ENCODE measurements at places on chromosomes 6 and 20.

DNA sequence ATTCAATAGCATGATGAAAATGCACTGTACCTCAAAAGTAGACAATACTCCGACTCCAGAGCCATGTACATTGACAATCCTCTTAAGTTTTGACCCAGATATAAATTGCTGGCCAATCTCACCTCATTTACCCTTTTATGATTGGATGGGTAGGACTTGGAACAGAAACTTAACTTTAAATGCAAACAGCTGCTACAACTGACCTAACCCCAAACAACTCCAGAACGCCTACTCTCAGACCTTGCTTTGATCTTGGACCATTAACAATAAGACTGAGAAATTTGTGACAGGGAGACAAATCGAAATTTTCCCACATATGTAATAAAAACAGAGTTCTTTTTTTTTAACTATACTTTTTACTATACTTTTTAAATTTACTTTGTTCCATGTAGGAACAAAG, 200.5 kb upstream of the MCHR2 start:
- no peak for DNase-seq

- no peak for DNase-seq
These were observed 384.6 kb downstream of the CDKAL1 start for GRCh38 chr6:20918868-20919267.

- no peak for DNase-seq
These were observed 26.8 kb downstream of the DOK5 start for GRCh38 chr20:54502179-54502578.

DNA sequence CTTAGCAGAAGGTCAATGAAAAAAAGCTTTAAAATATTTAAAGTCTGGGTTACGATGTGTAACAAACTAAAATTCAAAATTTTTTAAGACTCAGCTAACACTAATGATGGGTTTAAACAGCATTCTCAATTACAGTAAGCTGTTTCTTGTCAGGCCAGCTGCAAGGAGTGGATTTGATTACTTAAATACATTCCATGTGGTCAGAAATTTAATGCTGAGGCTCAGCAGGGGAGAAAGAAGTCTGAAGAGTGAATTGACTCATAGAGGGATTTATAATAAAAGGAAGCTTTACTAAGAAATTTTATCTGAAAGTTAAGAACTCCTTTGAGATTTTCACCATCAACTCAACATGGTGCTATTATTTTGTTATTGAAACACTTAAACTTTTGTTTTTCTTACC, 398.6 kb downstream of the KHDRBS2 start:
- DNase-seq: no peak

DNA sequence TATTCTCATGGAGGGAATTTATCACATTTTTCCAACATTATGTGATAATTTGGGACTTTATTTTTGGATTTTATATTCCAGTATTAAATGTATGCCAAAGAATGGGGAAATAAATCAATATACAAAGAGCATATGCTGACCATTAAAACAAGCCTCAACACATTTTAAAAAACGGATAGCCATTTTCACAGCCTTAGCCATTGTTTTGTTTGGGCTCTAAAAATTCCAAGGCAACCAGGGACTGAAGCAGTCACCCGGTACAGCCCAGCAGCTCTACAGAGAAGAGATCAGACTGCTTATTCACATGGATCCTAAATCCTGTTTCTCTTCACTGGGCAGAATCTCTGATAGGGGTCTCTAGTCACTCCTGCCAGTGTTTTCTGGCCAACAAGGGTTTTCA, 150.2 kb upstream of the OGFRL1 start:
- no peak for DNase-seq

DNA sequence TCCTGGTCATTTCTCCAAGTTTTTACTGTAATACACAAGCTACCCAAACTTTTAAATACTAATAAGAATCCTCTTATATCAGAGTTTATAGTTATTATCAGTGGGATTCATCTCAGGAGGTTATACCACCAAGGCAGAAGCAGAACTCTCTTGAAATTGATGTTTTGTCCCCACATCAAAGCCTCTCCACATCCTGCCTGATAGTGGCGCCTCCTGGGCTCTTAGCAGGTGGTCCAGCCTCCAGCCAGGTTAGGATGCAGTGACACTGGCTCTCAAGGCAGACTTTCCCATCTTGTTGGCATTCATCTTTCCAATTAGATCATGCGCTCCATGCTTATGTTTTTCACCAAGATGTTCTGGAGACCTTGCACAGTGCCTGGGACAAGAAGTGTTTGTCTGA, 81.8 kb upstream of the INSM1 start:
- DNase-seq: no peak

- no peak for DNase-seq
These were observed 41.3 kb upstream of the NOP56 start for GRCh38 chr20:2610941-2611720.

DNA sequence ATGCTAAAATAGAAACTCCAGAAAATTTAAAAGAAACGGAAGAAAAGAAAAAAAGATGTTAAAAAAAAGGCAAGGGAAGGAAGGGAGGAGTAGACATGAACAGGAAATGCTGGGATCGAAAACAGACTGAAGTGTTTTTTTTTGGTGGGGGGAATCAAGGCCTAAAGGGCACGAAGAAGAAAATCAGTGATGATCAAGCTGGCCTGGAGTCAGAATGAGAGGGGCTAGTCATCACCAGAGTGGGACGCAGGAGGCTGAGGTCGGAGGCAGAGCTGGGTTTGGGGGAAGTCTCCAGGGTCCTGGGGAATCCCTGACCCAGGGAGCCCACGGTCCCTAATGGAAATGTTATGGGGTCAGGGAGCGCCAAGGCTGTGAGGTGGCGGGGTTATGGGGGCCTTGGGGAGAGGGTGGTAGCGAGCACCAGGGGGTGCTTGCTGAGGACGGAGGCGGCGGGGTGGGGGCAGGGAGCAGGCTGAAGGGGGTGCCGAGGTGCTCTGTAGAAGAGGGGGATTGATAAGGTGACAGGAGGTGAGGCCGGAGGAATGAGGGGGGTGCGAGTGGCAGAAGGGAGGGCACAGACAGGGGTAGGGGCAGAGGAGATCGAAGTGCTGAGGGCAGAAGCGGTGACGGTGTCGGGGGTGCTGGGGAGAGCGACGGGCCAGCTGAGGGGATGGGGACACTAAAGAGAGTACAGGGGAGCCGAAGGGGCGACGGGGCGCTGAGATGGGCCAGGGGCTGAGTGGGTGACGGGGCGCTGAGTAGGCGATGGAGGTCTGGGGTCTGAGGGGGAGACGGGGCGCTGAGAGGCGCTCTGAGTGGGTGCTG, 684 bp downstream of the ZNFX1 start:
- DNase-seq: no peak

- DNase-seq: no peak
These were observed 384.4 kb upstream of the IRAK1BP1 start for GRCh38 chr6:78482801-78483552.

DNA sequence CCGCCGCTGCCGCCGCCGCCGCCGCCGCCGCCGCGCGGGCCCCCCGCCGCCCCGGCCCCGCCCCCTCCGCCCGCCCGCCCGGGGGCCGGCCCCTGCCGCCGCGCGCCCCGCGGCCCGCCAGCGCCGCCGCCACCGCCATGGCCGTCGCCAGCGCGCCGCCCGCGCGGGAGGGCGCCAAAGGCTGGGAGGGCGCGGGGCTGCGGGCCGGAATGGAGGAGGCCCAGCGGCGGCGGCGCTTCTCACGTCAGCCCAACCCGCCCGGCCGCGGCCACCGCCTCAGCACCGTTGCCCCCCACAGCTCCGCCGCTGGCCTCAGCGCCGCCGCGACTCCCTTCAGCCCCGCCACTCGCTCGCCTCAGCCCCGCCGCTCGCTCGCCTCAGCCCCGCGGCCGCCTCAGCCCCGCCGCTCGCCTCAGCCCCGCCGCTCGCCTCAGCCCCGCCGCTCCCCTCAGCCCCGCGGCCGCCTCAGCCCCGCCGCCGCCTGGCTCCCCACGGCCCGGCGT, 258 bp downstream of the PHF10 start:
- DNase-seq: peak; percentile 28

- peak; percentile 55 for DNase-seq
These were observed 5.6 kb downstream of the SRSF3 start for GRCh38 chr6:36599791-36600209.

Data from naive thymus-derived CD4-positive, alpha-beta T cell (primary cell).